Esophagus muscularis mucosa (tissue), 4 donors: ENCODE measurements at places on chromosomes 5 and 9.

DNA sequence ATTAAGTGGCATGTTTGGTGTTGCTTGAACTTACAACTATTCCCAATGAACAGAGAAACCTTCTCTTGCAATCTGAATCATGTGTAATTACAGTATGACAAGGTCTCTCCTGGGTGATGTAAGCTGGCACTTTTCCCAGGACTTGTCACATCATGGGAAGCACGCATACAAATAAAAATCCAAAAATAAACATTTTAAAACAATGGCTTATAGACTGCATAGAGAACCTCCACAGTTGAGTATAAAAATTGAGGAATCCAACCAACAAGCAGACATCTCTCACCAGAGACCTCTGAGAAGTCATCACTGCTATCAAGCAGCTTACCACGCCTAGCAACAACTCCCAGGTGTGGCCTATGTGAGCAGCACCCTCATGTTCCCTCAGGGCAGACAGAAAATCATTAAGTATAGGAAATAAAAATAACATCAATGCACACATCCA is 3.9 kb downstream of the MLLT3 start:
- no peak for DNase-seq

GRCh38 chr5:67149951-67150523 is 46.6 kb downstream of the CD180 start:
- no peak for DNase-seq

DNA sequence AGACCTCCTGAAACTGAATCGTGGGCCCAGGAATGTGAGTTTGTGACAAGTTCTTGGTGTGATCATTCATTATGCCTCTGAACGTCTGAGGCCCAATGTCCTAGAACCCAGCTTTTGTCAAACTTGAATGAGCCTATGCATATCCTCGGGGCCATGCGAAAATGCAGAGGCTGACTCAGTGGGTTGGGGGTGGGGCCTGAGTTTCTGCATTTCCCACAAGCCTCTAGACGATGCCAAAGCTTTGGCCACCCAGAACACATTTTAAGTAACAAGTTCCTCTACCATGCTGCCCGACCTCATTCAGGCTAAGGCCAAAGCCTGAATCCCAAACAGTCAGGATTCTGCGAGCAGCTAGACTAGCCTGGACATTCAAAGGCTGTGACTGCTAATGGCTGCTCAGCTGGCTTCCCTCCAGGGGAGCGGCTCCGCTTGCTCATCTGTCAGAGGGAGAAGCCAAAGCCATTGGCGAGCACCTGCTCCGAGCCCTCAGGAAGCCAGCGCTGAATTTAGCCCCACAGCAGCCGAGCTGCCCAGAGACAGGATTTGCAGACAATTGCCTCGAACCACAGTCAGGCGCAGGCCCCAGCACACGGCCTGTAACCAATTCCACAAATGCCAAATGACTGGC is 177.5 kb downstream of the ZDHHC21 start:
- DNase-seq = no peak

GRCh38 chr9:27672718-27673117 is 99.4 kb upstream of the C9orf72 start:
- no peak for DNase-seq

GRCh38 chr9:76980566-76980965 is 38.9 kb upstream of the FOXB2 start:
- no peak for DNase-seq

- no peak for DNase-seq
Observed at GRCh38 chr9:15156241-15156640, 150.8 kb downstream of the TTC39B start.

DNA sequence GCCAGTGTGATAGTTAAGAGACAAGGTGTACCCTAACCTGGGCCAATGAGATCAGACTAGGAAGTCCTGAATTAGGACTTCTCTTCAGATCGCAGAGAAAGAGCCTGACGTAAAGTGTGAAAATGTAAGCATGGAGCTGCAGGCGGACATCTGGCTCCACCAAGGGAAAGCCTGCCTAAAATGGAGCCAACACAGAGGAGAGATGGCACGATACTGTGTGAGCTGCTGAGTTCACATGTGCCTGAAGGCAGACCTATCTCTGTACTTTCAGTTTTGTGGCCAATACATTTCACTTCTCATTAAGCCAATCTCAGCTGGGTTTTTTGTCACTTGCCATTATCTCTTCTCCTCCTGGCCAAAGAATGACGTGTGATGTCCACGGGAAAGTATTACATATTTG is 210.5 kb downstream of the ELAVL2 start:
- DNase-seq = no peak

DNA sequence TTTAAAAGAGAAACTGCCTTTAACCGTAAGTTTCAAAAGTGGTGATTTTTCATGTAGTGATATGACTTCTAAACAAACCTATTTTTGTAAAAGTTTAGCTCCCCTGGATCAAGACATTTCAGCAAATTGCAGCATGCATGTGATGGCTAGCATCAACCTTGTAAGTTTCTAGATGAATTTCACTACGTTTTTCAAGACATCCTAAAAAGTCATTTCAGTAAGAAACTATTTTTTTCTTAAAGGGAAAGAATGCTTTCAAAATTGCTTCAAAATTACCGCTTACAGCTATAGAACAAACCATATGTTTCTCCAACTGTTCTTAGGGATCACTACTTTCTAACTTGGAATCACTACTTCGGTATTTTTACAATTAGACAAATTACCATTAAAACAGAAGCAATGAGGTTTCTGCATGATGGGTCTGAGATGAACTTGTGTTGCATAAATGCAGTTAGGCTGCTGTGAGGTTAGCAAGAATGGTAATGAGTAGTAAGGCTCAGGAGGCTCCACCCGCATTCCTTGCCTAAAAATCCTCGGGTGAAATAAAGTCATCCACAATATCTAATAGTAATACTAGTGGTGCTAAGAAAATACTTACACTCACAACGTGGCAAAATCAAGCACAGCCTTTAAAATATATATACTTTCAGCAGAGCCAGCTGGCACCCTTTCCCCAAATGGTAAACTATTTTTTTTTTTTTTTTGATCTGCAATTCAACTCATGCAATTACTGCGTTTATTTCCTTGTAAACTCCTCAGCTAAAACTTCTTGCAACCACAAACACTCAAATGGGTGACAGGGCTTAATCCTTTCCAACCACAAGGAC is 53.8 kb downstream of the CDC14B start:
- no peak for DNase-seq
